ENCODE measurements at places on chromosomes 11 and 22.

DNA sequence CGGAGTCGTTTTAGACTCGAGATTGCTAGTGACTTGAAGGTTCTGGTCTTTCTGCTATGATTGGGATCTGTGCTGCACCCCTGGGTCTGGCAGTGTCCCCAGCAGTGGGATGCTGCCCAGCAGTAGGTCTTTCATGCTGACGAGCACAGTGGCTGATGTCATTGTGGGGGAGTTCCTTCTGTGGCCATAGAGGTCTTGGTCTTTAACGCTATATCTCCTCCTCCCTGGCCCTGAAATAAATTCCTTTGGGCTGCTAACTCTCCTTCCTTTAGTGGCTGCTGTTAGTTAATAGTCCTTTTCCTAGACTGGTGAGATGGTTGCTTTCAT is 136.3 kb downstream of the TEAD1 start:
- DNase-seq, result no peak

GRCh38 chr11:62015615-62016014 is 48.2 kb upstream of the FTH1 start:
- no peak for DNase-seq

DNA sequence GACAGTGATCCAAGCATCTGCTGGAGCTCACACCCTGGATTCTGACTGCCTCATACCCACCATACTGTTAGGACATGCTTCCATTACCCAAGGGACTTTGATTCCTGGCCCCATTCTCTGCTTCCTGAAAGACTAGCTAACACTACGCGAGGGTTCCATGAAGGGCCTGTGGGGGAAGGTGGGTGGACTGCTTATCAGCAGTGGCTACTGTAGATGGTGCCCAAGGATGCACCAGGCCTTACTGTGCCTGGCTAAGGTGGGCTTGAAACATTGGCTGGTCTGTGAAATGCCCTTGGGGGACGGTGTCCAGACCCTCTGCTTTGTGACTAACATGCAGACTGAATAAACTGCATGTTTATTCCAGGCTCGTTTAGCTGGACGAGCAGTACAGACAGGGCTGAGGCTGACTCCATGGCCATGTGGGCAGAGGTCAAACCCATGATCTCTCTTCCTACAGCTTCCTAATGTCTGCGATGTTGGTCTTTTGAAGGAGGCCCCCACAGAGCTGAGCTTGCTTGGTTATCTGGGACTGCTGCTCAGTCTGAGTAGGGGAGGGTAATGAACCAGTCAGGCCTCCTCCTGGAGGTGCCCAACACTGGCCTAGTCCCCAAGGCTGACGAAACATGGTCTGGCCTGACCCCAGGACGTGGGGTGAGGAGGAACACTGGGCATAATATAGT is 48.3 kb upstream of the PHOX2A start:
- no peak for DNase-seq

DNA sequence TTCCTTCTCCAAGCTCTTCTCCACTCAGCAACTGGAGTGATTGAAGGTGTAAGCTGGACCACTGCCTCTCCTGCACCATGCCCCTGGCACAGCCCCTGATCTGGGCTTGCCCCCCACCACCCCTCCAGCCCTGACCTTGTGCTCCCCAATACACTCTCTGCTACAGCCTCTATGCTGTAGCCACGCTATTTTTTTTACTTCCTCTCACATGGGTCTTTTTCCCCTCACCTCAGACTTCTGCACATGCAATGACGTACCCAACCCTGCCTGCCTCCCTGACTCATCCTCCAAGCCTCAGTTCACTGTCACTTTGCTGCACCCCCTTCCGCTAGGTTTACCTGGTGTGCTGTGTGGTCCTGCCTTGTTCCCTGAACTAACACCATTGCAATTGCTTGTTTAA is 9.0 kb downstream of the CSNK2A3 start:
- DNase-seq, result no peak

GRCh38 chr11:94897330-94897768 is 76.0 kb downstream of the CWC15 start:
- peak; percentile 53 for DNase-seq

GRCh38 chr11:69921128-69922014 is 102.2 kb upstream of the FGF3 start:
- DNase-seq, result no peak

GRCh38 chr11:62127941-62128770 is 4.3 kb downstream of the INCENP start:
- no peak for DNase-seq

DNA sequence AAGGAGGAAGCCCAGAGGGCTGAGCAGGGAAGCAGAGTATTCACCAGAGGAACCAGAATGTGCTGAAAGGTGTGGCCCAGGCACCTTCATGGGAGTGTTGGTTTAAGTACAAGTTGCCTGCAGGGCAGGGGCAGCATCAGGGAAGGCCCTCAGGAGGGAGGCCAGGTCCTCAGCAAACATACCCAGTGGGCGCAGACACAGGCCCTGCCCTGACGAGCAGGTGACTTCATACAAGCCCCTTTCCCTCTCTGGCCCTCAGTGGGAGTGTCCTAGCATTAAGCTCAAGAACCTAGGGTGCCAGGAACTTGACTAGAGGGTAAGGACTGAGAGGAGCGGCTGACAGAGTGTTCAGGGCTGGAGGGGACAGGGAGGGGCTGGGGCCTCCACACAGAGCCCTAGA is 7.5 kb upstream of the CASTOR1 start:
- no peak for DNase-seq

DNA sequence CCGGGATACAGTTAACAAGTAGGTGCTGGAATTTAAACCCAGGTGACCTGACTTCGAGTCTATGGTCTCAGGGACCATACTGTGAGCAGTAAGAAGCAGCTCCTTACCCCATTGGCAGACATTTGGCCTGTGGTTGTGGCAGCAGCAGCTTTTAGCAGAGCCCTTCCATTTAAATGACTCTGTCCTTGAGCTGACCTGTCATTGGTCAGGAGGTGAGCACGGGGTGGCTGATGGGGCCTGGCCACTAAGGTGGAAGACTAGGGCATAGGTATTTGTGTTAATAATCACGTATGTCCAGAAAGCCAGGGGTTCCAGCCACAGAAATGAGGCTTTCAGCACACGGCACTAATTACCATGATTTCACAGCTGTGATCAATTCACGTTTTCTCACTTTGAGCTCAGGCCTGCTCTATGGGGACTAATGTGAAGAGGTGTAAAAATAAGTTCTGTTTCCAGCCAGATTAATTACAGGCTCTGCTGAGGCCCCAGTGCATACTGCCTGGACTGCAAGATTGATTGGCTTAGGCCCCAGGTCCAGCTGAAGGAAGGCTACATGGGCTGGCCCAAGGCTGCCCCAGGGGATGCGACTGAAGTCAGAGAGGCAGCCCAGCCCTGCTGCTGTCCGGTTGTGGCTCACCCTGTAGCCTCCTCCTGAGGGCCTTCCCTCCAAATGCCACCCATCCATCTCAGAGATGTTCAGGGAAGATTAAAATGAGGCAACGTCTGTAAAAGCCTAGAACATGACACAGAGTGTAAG is 76.0 kb downstream of the FDX1 start:
- no peak for DNase-seq

DNA sequence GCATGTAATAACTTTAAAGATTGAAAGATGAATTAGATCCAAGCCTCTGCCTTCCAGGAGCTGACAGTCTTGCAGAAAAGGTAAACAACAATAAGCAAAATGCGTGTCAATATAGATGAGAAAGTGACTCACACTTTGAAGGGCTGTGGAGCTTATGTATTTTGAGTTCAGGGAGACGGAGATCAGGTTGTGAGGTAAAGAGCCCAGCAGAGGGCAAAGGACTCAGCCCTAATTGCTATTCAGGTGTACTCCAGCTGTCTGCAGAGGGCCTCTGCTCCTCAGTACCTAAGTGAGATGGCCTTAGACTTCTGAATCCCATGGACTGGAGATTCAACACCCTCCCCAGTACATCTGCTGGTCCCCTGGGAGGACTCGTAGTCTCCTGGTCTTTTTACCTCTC is 22.9 kb upstream of the CTR9 start:
- no peak for DNase-seq

DNA sequence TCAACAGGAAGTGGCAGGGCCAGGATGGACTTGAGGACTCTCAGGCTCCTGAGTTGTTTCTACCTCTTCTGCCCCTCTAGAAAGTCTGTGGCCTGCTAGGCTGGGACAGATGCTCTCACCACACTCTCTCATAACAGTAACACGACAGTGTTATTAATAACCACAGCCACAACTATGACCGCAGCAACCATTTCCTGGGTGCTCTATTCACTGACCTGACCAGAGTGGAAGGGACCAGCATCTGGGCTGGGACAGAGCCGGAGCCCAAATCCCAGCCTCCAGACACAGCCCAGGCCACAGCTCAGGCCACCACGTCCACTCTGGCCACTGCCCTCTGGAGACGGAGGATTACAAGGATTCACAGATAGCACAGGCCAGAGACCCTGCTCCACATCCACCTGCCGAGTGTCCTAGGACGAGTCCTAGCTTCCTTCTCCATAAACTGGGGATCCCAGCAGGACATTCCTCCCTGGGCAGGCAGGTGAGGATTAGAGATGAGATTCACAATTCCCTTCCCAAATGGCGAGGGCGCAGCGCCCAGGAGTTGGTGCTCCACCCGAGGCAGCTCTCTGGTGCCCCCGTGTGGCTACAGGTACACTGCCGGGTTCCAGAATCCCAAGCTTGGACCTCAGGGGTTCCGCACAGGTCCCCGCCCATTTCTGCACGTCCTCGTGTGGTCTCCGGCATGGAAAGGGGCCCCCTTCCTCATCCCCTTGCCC is 7.1 kb downstream of the PNPLA5 start:
- DNase-seq, result peak; percentile 75

DNA sequence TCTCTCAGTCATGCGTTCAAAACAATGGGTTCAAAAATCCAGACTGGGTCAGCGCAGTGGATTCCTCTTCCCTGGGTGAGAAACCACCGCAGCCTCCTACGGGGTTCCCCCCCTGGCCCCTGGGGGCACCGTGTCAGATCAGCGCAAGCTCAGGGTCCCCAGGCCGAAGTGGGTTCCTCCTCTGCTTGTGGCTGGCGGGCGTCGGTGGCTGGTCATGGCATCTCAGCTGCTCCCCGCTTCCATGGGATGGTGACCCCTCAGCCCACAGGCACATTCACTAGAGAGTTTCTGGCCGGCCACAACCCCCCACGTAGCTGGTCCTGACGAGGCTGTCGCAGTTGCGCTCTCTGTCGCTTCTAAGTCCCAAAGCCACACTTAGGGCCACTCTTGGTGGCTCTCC is 389.8 kb downstream of the TBC1D22A start:
- DNase-seq, result no peak

- DNase-seq, result no peak
Measured at GRCh38 chr11:64667154-64667745, 55.7 kb downstream of the NRXN2 start.

DNA sequence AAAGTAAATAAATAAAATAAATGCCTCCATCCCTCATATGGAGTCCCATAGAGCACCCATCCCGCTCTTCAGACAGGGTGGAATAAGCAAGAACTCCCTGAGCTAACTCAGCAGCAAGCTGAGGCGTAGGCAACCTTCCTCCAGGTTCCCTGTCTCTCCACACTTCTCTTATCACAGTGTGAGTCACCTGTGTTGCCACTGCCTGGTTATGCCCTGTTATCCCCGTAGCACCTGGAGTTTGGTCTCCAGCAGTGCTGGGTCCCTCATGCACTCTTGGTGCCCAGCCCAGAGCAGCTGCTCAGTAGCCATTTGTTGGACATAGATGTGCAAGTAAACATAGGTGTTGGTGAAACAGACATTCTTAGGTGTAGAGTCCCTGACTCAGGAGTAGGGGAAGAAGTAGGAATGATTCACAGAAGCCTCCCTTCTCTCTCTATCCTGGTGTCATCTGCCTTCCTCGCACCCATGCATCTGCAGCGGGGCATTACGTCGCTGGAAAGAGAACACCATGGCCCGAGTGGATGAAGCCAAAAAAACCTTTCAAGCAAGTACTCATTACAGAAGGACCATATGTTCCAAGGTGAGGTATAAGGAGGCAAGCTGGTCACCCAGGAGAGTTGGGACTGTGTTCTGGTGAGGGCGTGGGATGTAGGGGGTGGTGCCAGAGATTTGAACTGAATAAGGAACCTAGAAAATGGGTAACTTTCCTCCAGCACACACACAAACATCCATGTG is 56.0 kb downstream of the PISD start:
- DNase-seq, result no peak

DNA sequence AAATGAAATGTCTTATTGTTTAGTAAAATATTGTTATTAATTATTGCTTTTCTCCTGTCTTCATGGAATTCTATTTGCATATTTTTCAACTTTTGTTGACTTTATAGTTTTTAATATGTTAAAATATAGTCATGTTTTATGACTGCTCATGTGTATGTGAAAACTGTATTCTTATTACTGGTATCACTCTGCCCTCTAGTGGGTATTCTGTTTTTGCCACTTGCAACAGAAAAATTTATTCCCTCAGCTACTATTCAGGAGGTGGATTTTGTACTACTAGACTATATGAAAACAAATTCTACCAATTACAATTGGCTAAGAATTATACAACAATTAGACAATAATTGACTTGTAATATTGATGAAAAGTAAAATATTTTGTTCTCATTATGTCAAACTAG is 45.0 kb downstream of the OR4C6 start:
- DNase-seq, result peak; percentile 5

GRCh38 chr11:64799623-64800302 is 3.3 kb downstream of the MAP4K2 start:
- no peak for DNase-seq

GRCh38 chr11:1883346-1884302 is 8.1 kb downstream of the PRR33 start:
- DNase-seq, result no peak

GRCh38 chr11:118744046-118744445 is 46.9 kb downstream of the DDX6 start:
- DNase-seq, result no peak

DNA sequence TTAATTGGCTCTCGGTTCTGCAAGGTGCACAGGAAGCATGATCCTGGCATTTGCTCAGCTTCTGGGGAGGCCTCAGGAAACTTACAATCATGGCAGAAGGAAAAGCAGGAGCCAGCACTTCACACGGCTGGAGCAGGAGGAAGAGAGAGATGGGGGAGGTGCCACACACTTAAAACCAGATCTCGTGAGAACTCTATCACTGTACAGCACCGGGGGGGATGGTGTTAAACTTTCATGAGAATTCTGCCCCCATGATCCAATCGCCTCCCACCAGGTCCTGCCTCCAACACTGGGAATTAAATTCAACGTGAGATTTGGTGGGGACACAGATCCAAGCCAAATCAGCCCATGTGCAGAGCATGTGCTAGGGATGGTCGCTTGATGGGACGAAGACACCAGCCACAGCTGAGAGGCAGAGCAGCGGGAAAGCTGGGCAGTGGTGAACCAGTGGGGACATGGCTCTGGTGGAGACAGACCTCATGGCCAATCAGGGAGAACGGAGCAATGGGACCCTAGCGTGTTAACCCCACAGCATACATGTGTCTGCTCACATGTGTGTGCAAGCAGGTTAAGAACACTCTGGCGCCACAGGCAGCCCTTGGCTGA is 6.2 kb downstream of the TANGO2 start:
- DNase-seq, result no peak

GRCh38 chr22:33142282-33143055 is 84.3 kb upstream of the SYN3 start:
- no peak for DNase-seq

DNA sequence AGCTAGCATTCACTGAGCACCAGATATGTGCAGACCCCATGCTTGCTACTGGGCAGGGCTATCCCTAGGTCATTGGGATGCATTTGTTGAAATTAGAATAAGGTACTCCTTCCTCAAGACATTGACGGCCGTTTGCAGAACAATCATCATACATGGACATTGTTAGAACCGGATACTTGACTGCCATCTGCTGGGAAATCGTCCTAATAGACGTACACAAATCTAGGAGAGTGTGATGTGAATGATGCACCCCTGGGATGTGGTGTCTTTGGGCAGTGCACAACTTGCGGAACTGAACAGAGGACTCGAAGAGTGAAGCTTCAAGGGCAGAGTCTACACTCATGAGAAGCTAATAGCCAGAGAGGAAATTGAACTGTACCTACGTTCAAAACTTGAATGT is 35.9 kb downstream of the MYO18B start:
- DNase-seq, result peak; percentile 71
